ENCODE measurements at places on chromosomes 12 and 14. TPM values are rescaled to one million over a fixed set of nuclear protein-coding genes. Genes with fewer than 3 reads are reported as not detected.

DNA sequence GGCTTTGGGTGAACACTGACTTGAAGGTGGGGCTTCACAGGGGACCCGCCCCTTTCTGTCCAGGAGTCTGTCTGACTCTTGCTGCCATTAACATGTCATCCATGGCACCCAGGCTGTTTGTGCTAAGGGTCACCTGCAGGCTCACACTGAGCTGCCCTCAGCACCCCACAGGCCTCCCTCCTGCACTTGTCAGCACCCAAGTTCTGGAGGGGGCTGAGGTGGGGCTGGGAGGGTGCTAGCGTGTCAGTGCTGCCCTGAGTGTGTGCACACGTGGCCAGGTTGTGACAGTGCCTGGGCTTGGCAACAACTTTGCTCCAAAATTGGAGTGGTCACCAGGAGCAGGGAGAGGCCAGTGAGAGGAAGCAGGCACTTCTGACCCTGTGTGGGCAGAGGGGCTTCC lies 963.2 kb downstream of the TRHDE start:
- no peak for DNase-seq

GRCh38 chr14:33564774-33565630 lies 385.9 kb downstream of the EGLN3 start:
- no peak for DNase-seq

DNA sequence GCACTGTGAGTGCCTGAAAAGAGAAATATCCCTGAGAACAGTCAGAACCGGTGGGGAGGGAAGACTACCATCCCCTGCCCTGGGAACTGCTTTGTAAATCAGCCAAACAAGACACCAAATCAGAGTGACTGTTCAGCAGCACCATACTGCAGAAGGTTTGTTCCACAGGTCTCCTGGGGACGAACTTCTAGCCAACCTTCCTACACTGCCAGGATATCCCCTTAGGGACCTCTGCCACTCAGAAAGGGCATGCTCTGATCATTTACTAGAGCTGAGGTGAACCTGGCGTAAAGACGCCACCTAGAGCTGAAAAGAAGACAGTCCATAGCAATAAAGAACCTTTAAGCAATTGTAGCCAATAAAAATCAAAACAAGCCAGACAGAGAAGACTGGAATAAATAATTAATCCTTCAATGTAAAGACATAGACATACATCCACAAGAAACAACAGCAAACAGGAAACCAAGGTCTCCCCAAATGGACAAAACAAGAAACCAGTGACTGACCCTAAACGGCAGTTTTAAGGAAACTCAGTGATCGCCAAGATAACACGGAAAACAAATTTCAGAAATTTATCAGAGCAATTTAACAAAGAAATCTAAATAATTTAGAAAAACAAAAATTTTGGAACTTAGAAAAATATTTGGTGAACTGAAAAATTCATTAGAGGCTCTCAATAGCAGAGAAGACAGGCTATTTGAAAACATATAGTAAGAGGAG lies 228.1 kb upstream of the AMIGO2 start:
- peak; percentile 36 for DNase-seq

DNA sequence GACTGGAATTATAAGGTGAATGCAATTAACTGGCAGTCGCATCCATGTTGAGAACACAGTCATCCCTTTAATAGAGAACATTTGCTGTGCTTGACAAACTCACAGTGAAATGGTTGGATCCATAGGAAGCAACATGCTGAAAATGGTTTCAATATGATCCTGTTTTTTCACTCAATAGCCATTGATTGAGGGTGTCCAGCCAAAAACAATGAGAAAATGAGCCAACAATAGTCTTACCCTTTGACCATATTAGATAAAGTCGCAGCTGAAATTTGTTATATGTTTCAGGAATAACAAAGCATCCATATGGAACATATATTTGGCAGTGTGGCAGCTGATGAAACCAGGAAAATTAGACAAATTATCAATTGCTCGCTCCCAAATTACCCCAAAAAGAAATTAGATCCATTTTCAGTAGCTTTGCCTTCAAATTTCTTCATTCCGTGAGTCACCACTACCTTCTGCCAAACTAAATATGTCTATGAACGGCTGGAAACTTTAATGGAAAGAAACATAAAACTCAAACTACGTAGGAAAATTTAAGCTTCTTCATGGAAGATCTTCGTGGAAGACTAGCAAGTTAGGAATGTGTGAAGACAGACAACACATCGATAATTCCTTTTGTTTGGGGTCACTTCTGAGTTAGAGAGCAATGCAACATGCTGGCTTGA lies 17.4 kb downstream of the IGF1 start:
- no peak for DNase-seq

DNA sequence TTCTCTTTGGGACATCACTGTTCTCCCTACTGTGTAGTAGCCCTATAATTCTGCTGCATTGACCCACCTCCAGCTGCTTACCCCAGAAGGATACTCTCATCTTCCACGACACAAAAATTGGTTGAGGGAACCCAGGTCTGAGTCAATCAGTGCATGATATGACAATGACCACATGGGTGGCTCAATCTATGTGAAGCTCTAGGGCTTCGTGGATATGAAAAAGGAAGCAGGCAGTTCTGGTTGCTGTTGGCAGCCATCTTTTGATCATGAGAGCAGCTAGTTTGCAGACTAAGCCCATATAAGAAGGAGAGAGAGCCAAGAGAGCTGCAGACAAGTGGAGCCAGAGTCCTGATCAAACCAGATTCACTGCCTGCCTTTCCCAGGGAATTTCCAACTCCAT lies 57.9 kb downstream of the AVPR1A start:
- no peak for DNase-seq

DNA sequence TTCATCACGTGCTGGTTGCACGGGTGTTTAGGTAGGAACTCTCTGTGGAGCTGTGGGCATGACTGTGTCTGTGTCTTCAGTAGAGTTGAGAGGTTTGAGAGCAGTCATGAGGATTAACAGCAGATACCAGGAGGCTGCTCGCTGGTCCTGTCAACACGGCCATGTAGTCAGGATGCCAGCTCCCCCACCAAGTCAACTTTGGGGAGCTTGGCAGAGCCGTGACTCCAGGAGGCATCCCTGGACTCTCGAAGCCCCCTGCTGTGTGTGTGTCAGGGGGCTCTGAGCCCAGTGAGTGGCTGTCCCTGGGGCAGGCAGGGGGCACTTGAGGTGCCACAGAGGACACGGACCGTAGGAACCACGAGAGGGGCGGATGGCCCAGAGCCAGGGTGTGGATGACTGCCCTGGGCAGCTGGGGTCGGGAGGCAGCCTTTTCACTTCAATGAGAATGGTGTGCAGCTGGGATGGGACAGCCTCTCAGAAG lies 7.2 kb upstream of the GPR132 start:
- DNase-seq: no peak

Gene LRP1-AS
- total RNA-seq: not detected

Gene SIX6
- 0.07 TPM for total RNA-seq

DNA sequence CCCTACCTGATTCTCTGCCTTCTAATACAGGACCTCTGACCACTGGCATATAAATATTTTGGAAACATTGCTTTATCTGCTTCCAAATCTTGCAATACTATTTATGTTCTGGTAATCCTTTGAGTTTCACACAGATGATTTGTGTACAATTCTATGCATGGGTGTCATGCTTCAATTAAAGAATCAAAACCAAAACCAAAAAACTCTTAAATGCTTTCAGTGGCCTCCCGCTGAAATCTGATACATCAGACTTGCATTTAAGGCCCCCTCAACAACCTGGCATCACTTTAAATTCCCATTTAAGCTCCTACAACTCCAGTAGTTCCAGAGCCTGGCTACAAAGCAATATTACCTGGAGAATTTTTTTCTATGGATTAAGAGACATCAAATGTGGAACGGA lies 221.7 kb upstream of the NAV3 start:
- DNase-seq: no peak

Gene CACNA2D4
- total RNA-seq: 0.46 TPM

Gene PPFIA2
- 1.1 TPM for total RNA-seq

DNA sequence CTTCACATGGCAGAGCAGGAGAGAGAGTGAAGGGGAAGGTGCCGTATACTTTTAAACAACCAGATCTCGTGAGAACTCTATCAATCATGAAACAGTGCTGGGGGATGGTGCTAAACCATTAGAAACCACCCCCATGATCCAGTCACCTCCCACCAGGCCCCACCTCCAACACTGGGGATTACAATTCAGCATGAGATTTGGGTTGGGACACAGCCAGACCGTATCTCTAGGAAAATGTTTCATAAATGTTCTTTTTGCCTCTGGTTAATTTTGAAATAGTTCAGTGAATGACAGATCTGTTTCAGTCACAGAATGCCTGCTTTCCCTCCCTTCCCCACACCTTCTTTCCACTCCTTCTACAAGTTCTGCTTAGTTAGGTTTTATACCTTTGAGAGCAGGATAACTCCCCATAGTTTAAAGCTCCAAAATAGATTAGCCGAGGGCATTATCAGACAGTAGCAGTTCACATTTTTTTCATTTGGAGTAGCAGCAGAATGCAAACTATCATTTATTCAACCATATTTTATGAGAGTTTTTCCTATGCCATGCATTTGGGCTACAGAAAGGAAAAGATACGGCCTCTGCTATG lies 27.1 kb downstream of the PELI2 start:
- no peak for DNase-seq

Gene CRACR2A
- 2.6 TPM for total RNA-seq

Gene RNF212B
- total RNA-seq: 0.46 TPM

GRCh38 chr12:106321139-106321850 lies 18.8 kb downstream of the TCP11L2 start:
- DNase-seq: no peak

- DNase-seq: no peak
Observed at GRCh38 chr14:36455241-36455627, 64.8 kb downstream of the NKX2-1 start.

- DNase-seq: no peak
Observed at GRCh38 chr12:113408756-113409298, 5.1 kb upstream of the SDS start.

DNA sequence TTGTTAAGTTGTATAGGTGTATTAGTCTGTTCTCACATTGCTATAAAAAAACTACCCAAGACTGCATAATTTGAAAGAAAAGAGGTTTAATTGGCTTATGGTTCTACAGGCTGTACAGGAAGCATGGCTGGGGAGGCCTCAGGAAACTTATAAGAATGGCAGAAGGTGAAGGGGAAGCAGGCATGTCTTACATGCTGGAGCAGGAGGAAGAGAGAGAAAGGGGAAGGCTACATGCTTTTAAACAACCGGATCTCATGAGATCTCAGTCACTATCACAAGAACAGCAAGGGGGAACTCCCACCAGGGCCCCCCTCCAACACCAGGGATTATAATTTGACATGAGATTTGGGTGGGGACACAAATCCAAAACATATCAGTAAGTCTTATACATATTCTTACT lies 60.5 kb upstream of the OR10AD1 start:
- DNase-seq: no peak

Gene NRIP2
- total RNA-seq: not detected

Gene GCN1
- total RNA-seq: 147 TPM

- DNase-seq: no peak
Observed at GRCh38 chr12:112303004-112303403, 79.2 kb downstream of the HECTD4 start.

Gene KRT77
- not detected for total RNA-seq

Gene RNASE3
- not detected for total RNA-seq

DNA sequence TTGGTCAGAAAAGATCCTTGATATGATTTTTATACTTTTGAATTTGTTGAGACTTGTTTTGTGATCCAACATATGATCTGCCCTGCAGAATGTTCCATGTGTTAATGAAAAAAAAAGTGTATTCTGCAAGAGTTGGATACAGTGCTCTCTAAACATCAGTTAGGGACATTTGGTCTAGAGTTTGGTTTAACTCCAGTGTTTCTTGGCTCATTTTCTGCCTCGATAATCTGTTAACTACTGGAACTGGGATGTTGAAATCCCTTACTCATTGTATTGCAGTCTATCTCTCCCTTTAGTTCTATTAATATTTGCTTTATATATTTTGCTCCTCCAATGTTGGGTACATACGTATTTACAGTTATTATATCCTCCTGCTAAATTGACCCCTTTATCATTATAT lies 18.3 kb upstream of the TXNRD1 start:
- DNase-seq: no peak

DNA sequence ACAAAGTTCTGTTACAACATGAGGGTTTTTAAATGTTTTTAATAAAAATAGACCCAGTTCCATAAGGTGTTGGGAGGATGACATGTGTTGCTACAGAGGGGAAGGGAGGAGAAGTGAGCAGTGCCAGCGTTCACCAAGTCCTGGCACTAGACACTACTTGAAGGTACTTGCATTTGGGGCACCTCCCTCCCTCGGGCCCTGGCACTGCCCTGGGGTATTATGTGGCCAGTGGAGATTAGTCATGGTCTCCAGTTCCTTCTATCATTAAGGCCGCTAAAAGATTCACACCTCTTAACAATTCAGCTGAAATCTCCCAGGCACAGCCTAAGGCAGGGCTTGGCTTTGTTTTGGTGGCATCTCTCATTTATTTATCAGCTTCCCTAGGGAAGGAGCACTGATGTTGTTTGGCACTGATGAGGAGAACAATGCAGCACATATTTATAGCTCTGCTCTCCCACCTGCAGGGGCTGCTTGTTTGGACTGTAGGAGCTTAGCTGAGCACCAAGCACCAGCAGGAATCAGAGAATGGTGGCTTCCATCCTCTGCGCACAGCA lies 155.5 kb upstream of the NTF3 start:
- no peak for DNase-seq

Gene STYK1
- 1.9 TPM for total RNA-seq

Gene ALDH1L2
- 3.5 TPM for total RNA-seq

Gene SLC15A5
- not detected for total RNA-seq

GRCh38 chr12:124721501-124722162 lies 142.0 kb downstream of the SCARB1 start:
- DNase-seq: no peak

Gene SERPINA9
- total RNA-seq: not detected

Gene P2RX2
- 1.6 TPM for total RNA-seq

- no peak for DNase-seq
Observed at GRCh38 chr14:22978981-22979671, 3.2 kb downstream of the AJUBA start.

DNA sequence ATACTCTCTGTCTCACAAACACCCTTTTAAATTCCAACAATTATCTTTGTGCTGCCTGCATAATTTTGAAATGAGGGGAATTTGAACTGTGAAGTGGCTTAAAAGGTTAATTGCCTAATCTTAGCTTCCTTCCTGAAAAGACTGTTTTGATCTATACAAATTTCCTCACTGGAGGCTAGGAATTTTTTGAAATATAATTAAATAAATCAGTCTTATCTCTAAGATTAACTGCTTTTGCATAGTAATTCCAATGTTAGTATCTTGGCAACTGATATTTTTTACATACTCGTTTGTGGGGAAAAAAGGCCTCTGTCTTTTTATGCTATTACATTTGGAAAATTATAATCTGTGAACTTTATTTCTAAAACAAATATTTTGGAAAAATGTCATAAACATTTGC lies 498.5 kb downstream of the TMTC2 start:
- no peak for DNase-seq

DNA sequence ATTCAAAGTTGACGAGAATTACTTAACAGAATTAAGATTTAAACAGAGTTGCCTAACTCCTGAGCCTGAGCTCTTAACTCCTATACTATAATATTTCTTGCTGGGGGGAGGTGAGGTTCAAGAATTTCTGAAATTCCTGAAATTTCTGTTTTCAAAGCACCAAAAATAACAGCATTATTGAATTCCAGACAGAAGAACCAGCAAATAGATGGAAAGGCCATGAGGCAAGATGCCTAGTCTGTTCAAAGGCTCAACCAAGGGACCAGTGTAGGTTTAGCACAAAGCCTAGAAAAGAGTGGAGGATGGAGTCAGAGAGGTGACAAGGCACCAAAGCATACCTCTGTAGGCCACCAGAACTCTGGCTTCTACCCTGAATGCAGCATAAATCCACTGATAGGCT lies 76.4 kb downstream of the PPP1R12A start:
- no peak for DNase-seq

GRCh38 chr12:58887068-58887467 lies 33.2 kb downstream of the LRIG3 start:
- DNase-seq: no peak

Gene TAS2R8
- not detected for total RNA-seq

Data from WTC11 (cell line).